ENCODE measurements at places on chromosomes 1 and 21.

DNA sequence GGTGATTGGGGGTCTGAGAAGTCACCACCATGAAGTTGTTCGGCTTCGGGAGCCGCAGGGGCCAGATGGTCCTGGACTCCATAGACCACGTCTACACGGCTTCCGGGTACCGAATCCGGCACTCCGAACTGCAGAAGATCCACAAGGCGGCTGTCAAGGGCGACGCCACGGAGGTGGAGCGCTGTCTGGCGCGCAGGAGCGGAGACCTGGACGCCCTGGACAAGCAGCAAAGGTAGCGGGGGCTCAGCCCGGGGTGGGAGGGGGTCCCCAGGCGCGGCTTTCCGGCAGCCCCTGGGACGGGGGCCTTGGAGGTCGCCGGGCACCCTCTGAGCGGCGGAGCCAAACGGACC is 146.5 kb downstream of the LIPI start:
- ATAC-seq: no peak

DNA sequence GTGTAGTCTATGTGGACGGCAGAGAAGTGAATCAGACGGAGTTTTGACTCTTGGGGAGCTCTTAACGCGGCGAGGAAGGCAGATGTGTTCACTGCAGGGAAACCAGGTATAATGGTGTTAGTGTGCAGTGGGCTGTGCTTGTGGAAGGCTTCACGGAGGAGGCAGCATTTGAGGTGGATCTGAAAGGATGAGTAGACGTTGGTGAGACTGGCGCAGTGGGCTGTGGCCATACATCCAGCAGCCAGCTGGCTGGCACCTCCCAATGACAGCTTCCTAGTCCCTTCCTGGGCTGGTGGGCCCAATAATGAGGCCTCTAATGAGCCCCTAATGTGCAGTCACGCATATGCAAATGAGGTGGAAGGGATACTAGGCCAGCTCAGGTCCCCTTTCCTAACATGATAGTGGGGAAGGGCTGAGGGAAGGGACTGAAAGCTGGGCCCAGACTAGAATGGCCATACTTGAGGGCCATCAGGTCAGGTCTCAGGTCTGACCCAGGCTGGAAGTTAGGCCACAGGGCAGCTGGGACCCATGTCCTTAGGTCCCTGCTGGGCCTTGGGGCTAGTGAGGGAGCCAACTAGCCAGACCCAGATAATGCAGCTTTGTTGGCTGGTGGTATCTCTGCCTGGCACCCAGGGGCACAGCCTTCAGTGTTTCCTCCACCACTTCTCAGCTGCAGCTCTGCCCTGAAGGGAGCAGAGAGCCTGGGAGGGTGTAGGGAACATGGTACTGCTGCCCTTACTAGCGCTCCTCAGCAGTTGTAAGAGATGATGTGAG is 3.8 kb downstream of the MAP7D1 start:
- ATAC-seq: no peak

- ATAC-seq: no peak
These were observed 1.5 kb downstream of the FPGT start for GRCh38 chr1:74199504-74199903.

- no peak for ATAC-seq
These were observed 120.5 kb downstream of the KCNK1 start for GRCh38 chr1:233734456-233734855.

DNA sequence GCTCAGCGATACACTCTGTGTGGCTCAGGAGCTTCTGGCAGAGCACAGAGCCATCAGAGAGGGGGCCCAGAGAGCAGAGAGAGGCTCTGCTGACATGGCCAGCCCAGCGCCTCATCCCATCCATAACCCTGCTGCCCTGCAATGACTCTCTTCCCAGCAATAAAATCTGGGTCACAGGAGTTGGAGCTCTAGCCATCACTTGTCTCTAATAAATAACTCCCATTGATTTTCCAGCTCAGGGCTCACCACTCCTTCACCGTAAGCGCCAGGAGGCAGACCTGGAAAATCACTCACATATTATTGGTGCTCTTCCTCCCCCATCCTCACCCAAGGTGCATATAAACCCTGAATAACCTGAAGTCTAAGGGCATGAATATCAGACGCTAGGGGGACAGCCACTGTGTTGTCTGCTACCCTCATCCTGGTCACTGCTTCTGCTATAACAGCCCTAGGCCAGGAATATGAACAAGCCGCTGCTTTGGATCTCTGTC is at the start of gene APCS:
TSS of gene APCS (plus strand) at position 366 of the 491 bp plus-strand sequence. CDS start at position 462, 96 bp downstream.
- no peak for ATAC-seq
